ENCODE measurements at places on chromosomes 5 and 9. TPM values are rescaled to one million over a fixed set of nuclear protein-coding genes. Genes with fewer than 3 reads are reported as not detected.

DNA sequence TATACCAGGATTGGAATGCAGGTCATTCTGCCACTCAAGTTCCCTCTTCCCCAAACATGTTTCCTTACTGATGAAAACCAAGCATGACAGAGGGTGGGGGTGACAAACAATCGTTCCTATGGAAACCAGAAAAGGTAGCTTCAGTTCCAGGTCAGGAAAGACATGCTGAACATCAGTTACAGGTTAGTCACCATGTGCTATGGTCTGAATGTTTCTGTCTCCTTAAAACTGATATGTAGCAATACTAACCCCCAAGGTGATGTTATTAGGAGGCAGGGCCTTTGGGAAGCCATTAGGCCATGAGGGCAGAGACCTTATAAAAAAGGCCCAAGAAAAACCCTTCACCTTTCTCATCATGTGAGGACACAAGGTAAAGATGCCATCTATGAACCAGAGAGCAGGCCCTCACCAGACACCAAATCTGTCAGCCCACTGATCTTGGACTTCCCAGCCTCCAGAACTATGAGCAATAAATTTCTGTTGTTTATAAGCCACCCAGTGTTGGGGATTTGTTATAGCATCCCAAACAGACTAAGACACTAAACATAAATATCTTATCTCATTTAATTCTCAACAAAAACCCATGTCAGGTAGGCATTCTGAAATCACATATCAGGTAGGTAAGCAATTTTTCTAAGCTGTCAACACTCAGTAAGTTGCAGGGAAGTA, 15.7 kb upstream of the SH3RF2 start:
- peaks cover 7% of the 10 kb centered on the region for H3K4me1 ChIP-seq
- H3K36me3 ChIP-seq: no peaks in the 10 kb centered on the region
- no peak overlapping the region for H3K4me3 ChIP-seq
- no peak overlapping the region for H3K27ac ChIP-seq
- H3K27me3 ChIP-seq: no peaks in the 10 kb centered on the region

Gene NTNG2
- polyA plus RNA-seq: 0.20 TPM

Gene NSA2
- polyA plus RNA-seq: 145 TPM

- no peak overlapping the region for H3K4me3 ChIP-seq
- H3K27me3 ChIP-seq: no peaks in the 10 kb centered on the region
- no peaks in the 10 kb centered on the region for H3K36me3 ChIP-seq
- DNase-seq: no peak
- H3K27ac ChIP-seq: no peak overlapping the region
- no peaks in the 10 kb centered on the region for H3K4me1 ChIP-seq
Measured at GRCh38 chr5:9209846-9210492, 335.9 kb downstream of the SEMA5A start.

- no peak for DNase-seq
- peaks cover 54% of the 10 kb centered on the region for H3K4me1 ChIP-seq
- no peak overlapping the region for H3K4me3 ChIP-seq
- no peaks in the 10 kb centered on the region for H3K27me3 ChIP-seq
- no peaks in the 10 kb centered on the region for H3K36me3 ChIP-seq
- H3K27ac ChIP-seq: peak overlapping the region; percentile 44
Measured at GRCh38 chr5:113119246-113119924, 142.8 kb downstream of the DCP2 start.

Gene SPINK7
- polyA plus RNA-seq: 4.9 TPM

All from stomach (tissue), 19 donors.